Activated CD4-positive, alpha-beta T cell treated with anti-CD3 and anti-CD28 coated beads, Interleukin-2, amount 50 U/mL, for 48 hours (primary cell): ENCODE measurements at places on chromosomes 7 and 10.

- DNase-seq: no peak
These were observed 370 bp downstream of the TMEM60 start for GRCh38 chr7:77797734-77798393.

DNA sequence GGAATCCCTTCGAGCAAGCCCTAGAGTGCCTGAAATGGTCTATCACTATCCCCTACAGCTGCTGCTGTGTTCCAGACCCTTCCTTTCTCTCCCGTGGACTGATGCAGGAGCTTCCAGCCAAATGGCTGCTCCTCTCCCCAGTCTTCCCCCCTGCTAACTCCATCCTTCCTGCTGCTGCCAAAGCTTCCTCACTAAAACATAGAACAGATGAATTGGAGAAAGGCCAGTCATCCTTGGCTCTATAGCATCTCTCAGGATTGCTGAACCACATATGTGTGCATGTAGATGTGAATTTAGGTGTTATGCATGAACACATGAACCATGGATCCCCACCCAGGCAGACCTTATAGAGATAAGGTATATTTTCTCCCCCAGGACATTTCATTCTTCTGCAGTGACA lies 60.7 kb downstream of the GPR26 start:
- DNase-seq: no peak

DNA sequence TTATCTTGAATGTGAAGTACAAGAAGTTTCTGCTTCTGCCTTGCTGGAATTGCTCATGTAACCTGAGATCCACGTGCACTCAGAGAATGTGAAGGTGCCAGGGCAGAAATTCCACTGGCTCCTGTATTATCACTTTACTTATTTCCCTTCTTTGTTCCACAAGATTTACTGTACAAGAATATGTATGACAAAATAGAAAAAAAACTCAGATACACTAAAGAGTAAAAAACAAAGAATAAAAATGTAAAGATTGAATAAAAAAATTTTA lies 43.0 kb downstream of the PLCE1 start:
- DNase-seq: no peak

DNA sequence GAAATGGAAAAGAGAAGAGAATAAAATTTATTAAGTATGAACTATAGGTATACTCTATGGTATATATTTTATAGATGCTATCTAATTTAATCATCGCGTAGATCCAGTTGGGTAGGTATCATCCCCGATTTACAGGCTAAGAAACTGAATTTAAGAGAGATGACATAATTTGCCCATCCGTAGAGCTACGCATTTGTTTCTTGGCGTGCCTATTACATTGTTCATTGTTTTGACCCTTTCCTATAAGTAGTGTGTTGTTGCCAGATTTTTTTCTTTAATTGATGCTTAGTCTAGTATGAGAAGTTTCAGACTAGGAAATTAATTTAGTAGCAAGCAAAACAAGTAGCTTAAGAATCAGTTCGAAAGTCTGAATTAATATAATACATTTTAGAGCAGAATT lies 205.7 kb upstream of the NPSR1 start:
- DNase-seq: no peak

DNA sequence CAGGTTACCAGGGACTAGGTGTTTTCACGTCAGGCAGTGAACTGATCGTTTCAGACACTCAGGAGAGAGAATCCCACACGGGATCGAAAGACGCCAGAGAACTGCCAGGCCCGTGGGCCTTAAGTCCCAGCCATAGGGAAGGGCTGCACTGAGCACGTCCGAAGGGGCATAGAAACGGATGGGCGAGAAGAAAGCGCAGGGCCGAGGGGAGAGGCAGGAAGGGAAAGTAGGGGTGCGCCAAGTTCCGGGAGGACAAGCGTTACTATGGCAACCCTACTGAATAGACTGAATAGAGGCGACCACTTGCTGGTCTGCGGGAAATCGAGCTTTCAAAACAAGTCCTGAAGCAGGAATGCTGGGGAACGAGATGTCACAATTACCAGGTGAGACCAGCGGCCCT lies 421.3 kb upstream of the NUPR2 start:
- DNase-seq: no peak

DNA sequence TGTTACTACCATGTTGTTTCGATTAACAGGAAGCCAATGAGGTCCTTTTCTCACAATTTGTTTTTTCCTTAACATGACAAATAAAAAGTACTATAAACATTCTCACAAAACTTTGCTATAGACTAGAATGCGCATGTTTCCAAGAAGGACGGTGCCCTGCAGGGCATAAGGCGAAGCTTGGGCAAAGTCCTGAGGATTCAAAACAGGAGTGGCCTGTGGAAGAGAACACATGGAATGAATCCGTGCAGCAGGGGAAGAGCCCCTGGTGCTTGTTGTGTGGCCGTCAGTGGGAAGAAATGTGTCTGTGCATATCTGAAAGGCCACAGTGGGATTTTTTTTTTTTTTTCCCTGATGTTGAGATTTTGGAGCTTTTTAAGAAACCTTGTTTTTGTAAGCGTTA lies 67.6 kb downstream of the ITGA8 start:
- no peak for DNase-seq

DNA sequence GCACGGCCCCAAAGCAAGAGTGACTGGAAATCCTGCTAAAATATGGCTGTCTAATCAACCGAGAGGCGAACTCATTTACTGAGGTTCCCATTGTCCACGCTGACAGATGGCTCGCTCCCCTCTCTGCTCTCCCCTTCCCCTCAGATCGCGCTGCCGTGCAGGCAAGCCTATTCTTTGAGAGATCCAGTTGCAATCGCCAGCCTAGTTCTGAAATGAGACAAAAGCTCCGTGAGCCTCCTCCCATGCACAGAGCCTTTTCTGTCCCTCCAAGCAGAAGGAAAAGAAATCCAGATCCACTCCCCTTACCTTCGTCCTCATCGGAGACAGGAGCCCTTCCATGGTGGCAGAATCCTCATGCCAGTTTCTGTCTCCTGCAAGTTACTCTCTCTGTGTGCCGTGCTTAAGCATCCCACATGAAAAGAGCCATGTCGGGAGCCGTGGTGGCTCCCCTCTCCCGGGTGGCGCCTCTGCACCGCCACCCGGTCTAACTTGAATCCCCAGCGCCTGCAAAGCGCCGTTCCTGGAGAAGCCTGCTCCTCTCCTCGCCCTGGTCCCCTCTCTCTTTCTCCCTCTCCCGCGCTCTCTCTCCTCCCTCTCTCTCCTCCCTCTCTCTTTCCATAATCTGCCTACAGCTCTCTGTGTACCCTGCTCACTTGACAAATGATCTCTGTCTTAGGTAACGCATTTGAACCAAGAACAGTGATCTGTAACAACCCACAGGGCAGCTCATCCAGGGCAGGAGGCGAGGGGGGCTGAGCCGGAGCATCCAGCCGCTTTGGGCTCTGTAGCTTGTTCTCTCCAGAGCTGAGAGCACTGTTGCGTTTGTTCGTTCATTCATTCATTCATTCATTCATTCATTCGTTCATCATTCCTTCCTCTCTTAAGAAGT lies 156.8 kb downstream of the FRMD4A start:
- DNase-seq: peak; percentile 7

- DNase-seq: no peak
These were observed 484.2 kb downstream of the ANKRD7 start for GRCh38 chr7:118708741-118709140.

- no peak for DNase-seq
These were observed 111.9 kb downstream of the GRID1 start for GRCh38 chr10:86254526-86255174.

GRCh38 chr7:137718355-137718754 lies 128.4 kb downstream of the DGKI start:
- DNase-seq: no peak

DNA sequence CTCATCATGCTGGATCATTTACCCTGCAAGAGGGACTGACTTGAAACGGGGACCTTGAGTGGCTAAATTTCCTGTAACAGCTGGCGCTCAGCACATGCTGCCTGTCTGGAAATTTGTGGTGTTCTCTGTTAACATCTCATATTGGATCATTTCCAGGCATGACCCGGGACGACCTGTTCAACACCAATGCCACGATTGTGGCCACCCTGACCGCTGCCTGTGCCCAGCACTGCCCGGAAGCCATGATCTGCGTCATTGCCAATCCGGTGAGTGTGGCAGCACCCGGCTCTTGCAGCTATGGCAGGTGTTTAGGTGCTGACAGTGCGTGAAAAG lies 9.9 kb downstream of the MDH2 start:
- DNase-seq: no peak

DNA sequence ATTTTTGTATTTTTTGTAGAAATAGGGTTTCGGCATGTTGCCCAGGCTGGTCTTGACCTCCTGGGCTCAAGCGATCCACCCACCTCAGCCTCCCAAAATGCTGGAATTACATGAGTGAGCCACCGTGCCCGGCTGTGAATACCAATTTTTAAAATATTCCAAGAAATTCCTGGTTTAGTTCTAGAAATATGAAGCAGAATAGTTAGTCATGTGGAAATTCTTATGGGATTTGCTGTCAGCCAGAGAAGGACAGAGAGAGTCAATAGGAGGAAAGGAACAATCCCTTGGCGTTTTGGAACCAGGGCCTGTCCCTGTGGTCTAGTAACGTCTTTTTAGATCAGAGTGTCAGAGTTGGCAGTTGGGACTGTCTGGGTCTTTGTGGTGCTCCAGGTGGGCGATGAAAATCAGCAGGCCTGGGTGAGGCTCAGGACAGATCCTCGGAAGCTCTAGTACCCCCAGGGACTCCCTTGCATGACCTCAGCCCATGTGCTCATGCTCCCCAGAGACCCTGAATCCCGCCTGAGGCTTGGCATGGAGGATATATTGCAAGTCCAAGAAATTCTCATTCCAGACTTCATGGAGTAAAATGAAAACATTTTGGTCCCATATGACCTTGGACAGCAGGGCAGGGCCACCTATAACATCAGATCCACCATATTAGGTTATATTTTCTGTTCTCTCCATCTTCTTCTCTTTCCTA lies 7.8 kb downstream of the NODAL start:
- DNase-seq: no peak

DNA sequence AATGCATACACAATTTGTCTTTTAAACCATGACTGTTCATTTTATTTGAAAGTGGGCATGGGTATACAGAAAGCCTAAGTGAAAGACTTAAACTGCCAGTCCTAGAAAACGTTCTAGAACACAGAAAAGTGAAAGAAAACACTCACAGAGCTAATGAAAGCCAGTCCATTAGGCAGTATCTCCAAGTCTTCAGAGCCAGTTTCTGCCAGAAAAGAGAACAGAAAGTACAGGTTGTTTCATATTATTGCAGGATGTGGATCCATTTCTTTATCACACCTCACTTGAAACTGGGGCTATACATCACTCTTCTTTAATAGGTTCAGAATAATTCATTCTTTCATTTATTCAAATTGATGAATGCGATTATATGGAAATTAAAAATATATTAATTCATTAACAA lies 7.7 kb downstream of the PON1 start:
- DNase-seq: no peak

DNA sequence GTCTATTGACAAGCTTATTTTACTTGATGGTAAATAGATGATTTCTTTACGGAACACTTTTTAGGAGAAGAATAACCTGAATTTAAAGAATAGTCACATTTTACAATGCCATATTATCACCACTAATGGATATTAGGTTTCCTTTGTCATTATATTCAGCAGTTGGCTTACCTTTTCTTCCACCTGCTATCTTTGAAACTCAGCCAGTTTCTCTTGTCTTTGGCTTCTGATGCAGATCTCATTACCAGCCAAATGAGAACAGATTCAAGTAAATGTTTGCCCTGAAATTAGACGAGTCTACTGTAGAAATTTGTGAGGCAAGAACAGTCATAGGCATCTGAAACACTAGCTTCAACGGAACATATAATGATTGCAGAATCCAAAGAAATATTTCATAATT lies 85.5 kb upstream of the OIT3 start:
- no peak for DNase-seq

GRCh38 chr10:44921506-44921905 lies 10.4 kb downstream of the TMEM72 start:
- no peak for DNase-seq

- DNase-seq: no peak
These were observed 40.2 kb downstream of the ARL4A start for GRCh38 chr7:12727455-12728191.

- no peak for DNase-seq
These were observed 3.8 kb upstream of the DMTF1 start for GRCh38 chr7:87148332-87148955.

- no peak for DNase-seq
These were observed 146.3 kb downstream of the DPP6 start for GRCh38 chr7:154198481-154198880.

- no peak for DNase-seq
These were observed 243.0 kb downstream of the ADRA2A start for GRCh38 chr10:111319866-111320265.

DNA sequence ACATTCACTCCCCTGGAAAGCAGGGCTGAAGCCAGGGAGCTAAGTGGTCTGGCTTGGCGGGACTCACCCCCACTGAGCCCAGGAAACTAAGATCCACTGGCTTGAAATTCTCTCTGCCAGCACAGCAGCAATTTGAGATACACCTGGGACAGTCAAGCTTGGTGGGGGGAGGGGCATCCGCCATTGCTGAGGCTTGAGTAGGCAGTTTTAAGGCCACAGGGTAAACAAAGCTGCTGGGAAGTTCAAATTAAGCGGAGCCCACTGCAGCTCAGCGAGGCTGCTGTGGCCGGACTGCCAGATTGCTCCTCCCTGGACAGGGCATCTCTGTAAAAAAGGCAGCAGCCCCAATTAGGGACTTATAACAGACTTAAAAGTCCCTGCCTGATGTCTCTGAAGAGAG lies 108.2 kb upstream of the FAM13C start:
- no peak for DNase-seq

DNA sequence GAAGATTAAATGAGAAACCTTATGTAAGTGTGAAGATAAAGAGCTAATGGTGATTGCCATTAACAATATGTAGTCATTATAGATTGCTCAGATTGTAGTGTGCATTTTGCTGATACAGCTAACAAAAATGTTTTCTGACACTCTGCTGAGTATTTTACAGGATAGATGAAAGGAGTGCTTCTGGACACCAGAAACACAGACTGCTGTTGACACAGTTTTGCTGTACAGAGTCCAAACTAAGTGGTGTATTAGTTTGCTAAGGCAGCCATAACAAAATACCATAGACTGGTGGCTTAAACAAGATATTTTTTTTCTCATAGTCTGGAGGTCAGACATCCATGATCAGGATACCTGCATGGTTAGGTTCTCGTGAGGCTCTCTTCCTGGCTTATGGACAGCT lies 2.2 kb downstream of the SMC3 start:
- DNase-seq: no peak

DNA sequence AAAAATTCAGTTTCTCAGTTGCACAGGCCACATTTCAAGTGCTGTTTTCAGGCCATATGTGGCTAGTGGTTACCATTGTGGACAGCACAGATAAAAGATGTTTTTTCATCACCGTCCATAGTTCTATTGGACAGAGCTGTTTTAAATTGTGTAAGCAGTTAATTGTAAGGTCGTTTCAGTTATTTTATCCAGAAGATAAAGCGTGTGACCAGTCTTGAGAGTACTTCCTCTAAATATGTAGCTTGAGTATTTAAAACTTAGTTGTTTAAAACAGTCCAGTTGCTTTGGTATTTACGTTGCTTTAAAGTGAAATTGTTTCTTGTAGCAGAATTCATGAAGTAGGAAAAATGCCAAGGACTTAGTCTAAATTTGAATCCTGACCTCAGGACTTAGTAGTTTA lies 66.9 kb downstream of the ZNRF2 start:
- no peak for DNase-seq
